Natural killer cell (primary cell): ENCODE measurements at places on chromosomes 16 and 17. TPM values are rescaled to one million over a fixed set of nuclear protein-coding genes. Genes with fewer than 3 reads are reported as not detected.

Gene PAGR1
- total RNA-seq: 13.4 TPM

Gene SLC5A10
- not detected for total RNA-seq

Gene CES2
- total RNA-seq: 33.6 TPM

Gene ATP2A1
- total RNA-seq: 0.75 TPM

Gene TUBB3
- total RNA-seq: 1.1 TPM

DNA sequence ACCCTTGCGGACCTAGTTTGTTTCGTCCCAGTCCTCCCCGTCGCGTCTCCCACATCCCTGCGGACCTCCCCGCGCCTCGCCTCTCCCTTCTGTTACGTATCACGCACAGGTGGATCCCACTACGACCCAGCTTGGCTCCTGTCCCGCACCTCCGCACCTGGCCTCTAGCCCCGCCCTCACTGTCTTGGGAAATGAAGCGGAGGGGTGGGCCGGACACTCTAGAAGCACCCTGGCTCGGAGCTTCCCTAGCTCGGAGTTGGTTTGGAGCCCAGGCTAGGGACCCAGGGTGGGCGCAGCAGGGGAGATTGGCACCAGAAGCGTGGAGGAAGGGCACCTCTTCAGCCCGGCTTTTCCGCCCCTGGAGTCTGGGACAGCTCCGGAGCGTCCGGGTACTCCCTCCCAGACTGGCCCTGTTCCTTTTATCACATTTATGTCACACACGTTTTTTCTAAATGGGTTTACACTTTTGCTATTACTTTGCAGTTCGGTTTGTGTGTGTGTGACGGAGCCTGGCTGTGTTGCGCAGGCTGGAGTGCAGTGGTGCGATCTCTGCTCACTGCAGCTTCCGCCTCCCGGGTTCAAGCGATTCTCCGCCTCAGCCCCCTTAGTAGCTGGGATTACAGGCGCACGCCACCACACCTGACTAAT, 1.4 kb upstream of the CEMP1 start:
- H3K27ac ChIP-seq: peak overlapping the region; percentile 100
- peak overlapping the region; percentile 78 for H3K4me3 ChIP-seq
- DNase-seq: peak; percentile 87
- H3K36me3 ChIP-seq: peaks cover 20% of the 10 kb centered on the region
- no peaks in the 10 kb centered on the region for H3K27me3 ChIP-seq
- H3K4me1 ChIP-seq: peaks cover 46% of the 10 kb centered on the region

GRCh38 chr17:63381101-63381729, 64.9 kb downstream of the CYB561 start:
- no peaks in the 10 kb centered on the region for H3K4me1 ChIP-seq
- no peak overlapping the region for H3K4me3 ChIP-seq
- H3K27me3 ChIP-seq: no peaks in the 10 kb centered on the region
- no peak for DNase-seq
- H3K36me3 ChIP-seq: peaks cover 11% of the 10 kb centered on the region

DNA sequence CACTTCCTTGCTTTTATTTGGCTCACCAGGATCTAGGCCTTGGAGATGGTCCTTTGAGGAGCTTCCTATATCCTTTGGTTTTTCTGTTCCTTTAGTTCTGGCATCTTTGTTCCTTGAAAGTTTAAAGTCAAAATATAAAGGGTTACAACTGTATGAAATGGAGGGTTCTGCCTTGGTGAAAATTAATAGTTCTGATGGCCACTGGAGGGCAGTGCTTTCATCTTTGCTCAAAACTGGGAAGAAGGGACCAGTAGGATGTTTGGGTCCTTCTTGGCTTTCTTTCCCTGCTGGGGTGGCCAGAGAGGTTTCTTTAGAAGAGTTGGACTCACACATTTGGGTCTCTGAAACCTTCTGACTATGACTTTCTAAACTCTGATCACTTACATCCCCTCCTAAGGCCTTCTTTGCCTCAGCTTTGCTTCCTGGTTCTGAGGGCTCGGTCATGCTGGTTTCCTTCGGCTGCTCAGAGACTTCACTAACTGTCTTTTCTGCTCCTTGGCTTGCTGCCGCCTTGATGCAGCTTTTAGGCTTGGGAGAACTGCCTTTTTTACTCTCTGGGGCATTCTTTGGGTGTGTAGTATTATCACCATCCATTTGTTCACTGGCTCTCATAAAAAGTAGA, 10.9 kb upstream of the ITGA2B start:
- peak overlapping the region; percentile 26 for H3K27ac ChIP-seq
- H3K4me1 ChIP-seq: no peaks in the 10 kb centered on the region
- H3K27me3 ChIP-seq: no peaks in the 10 kb centered on the region
- DNase-seq: no peak
- no peak overlapping the region for H3K4me3 ChIP-seq

GRCh38 chr17:80765241-80765961, 220.8 kb downstream of the RPTOR start:
- peak overlapping the region; percentile 41 for H3K27ac ChIP-seq
- no peak overlapping the region for H3K4me3 ChIP-seq
- peaks cover 28% of the 10 kb centered on the region for H3K4me1 ChIP-seq
- H3K27me3 ChIP-seq: no peaks in the 10 kb centered on the region
- peak; percentile 56 for DNase-seq
- H3K36me3 ChIP-seq: no peaks in the 10 kb centered on the region

GRCh38 chr17:7885367-7886226, 3.0 kb upstream of the CHD3 start:
- no peaks in the 10 kb centered on the region for H3K27me3 ChIP-seq
- DNase-seq: peak; percentile 62
- peaks cover 22% of the 10 kb centered on the region for H3K36me3 ChIP-seq
- H3K4me1 ChIP-seq: peaks cover 46% of the 10 kb centered on the region
- peak overlapping the region; percentile 71 for H3K4me3 ChIP-seq
- H3K27ac ChIP-seq: peak overlapping the region; percentile 82

DNA sequence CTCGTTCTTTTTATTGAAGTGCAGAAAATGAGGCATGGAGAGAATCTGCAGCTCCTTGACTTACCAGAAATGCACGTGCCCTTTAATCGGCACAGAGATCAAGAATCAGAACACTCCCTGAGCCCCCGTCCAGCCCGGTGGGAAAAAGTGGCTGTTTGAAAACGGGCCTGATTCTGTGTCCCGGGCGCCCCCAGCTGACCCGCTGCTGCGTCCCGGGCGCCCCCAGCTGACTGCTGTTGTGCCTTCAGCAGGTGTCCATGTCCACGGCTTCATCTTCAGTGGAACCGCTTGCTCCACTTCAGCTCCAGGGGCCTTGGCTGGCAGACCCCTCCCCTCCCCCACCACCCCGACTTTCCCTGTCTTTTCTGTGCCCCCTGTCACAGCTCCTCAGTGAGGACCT, 47.8 kb downstream of the FOXK2 start:
- H3K4me3 ChIP-seq: no peak overlapping the region
- no peaks in the 10 kb centered on the region for H3K27me3 ChIP-seq
- no peak overlapping the region for H3K27ac ChIP-seq
- no peak for DNase-seq
- peaks cover 47% of the 10 kb centered on the region for H3K36me3 ChIP-seq
- H3K4me1 ChIP-seq: no peaks in the 10 kb centered on the region

GRCh38 chr17:17729620-17730249, 48.5 kb downstream of the RAI1 start:
- H3K27ac ChIP-seq: no peak overlapping the region
- H3K4me3 ChIP-seq: no peak overlapping the region
- H3K4me1 ChIP-seq: peaks cover 19% of the 10 kb centered on the region
- H3K36me3 ChIP-seq: peaks cover 4% of the 10 kb centered on the region
- no peaks in the 10 kb centered on the region for H3K27me3 ChIP-seq

GRCh38 chr17:10271106-10271562, 72.7 kb upstream of the GAS7 start:
- no peaks in the 10 kb centered on the region for H3K36me3 ChIP-seq
- H3K4me3 ChIP-seq: no peak overlapping the region
- H3K27ac ChIP-seq: no peak overlapping the region

GRCh38 chr17:18218756-18219415, 6.5 kb upstream of the LLGL1 start:
- no peak for DNase-seq
- no peaks in the 10 kb centered on the region for H3K4me1 ChIP-seq
- H3K27ac ChIP-seq: no peak overlapping the region
- no peaks in the 10 kb centered on the region for H3K36me3 ChIP-seq

DNA sequence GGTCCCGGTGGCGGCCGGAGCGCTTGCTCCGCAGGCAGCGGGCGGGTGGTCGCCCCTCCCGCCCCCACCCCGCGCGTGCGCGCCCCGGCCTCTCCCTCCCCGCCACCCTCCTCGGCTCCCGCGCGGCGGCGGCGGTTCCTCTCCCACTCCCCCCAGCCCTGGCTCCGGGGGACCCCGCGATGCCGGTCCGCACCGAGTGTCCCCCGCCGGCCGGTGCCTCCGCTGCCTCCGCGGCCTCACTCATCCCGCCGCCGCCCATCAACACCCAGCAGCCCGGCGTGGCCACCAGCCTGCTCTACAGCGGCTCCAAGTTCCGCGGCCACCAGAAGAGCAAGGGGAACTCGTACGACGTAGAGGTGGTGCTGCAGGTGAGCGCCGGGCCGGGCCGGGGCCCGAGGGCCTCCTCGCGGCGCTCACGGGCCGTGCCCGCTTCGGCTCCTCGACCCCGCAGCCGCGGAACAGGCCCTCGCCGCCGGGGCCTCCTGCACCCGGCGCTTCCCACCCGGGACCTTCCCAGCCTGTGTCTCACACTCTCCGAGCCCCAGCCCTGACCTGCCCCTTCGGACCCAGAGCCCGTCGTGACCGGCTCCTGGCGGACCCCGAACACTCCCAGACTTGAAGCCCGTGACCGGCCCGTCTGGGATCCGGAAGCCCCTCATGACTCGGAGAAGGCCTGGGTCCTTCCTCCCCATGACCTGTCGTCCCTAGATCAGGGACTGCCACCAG, 490 bp downstream of the GID4 start:
- peaks cover 2% of the 10 kb centered on the region for H3K36me3 ChIP-seq
- H3K4me1 ChIP-seq: peaks cover 28% of the 10 kb centered on the region
- peak overlapping the region; percentile 60 for H3K27ac ChIP-seq
- no peaks in the 10 kb centered on the region for H3K27me3 ChIP-seq
- no peak for DNase-seq
- peak overlapping the region; percentile 89 for H3K4me3 ChIP-seq

DNA sequence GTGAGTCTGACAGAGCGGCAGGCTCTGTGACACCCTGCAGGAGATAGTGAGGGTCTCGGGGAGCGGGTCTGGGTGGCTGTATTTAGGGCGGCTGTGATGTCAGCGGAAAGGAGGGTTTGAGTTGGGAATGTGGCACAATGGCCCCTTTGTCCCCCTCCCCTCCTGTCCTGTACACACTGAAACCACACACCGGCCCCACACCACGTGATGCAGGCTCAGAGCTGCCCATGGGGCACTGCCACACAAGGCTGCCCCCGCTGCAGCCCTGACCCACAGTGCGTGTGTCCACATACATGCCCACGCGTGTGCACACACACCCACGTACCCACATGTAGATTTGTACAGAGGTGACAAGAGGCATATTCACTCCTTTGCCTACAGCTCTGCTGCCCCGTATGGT, 15.3 kb downstream of the SGCA start:
- no peak for DNase-seq
- H3K27me3 ChIP-seq: no peaks in the 10 kb centered on the region
- H3K4me3 ChIP-seq: no peak overlapping the region

GRCh38 chr16:52577130-52577706, 30.3 kb upstream of the TOX3 start:
- no peak overlapping the region for H3K27ac ChIP-seq
- DNase-seq: no peak
- H3K36me3 ChIP-seq: no peaks in the 10 kb centered on the region
- H3K27me3 ChIP-seq: no peaks in the 10 kb centered on the region
- no peak overlapping the region for H3K4me3 ChIP-seq

DNA sequence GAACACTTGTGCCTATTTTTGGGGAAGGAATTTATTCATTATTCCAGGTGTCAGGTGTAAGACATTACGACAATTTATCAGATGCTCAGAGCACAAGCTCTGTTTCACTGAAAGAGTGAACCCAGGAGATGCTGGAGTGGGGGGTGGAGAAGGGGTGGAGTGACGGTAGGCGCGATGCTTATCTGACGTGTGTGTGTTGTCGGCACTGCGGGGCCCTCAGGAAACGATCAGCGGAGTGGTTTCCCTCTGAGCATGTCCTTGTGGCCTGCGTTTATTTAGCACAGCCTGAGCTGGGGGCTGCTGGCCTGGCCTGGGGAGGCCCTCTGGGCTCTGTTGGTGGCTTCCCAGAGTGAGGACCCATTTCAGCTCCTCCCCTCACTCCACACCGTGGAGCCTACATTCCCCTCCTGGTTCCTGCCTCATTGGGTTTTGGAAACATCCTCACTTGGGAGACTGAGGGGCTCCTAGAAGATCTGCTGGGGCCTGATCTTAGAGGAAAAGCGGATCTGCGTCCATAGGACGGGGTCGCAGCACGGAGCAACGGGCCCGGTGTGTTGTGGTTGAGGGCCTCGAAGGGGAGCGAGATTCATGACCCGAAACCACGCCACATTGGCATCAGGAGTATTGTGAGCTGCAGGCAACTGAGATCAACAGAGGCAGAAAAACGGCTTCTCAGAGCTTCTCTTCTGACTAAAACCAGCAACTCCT, 19.0 kb upstream of the GNG13 start:
- DNase-seq: no peak
- no peak overlapping the region for H3K4me3 ChIP-seq
- no peaks in the 10 kb centered on the region for H3K36me3 ChIP-seq
- H3K4me1 ChIP-seq: peaks cover 6% of the 10 kb centered on the region
- no peak overlapping the region for H3K27ac ChIP-seq
- peaks cover 3% of the 10 kb centered on the region for H3K27me3 ChIP-seq

GRCh38 chr17:22570144-22570845, 878.0 kb downstream of the KCNJ18 start:
- no peak overlapping the region for H3K4me3 ChIP-seq
- H3K27ac ChIP-seq: no peak overlapping the region
- no peaks in the 10 kb centered on the region for H3K4me1 ChIP-seq
- DNase-seq: no peak
- H3K27me3 ChIP-seq: no peaks in the 10 kb centered on the region

DNA sequence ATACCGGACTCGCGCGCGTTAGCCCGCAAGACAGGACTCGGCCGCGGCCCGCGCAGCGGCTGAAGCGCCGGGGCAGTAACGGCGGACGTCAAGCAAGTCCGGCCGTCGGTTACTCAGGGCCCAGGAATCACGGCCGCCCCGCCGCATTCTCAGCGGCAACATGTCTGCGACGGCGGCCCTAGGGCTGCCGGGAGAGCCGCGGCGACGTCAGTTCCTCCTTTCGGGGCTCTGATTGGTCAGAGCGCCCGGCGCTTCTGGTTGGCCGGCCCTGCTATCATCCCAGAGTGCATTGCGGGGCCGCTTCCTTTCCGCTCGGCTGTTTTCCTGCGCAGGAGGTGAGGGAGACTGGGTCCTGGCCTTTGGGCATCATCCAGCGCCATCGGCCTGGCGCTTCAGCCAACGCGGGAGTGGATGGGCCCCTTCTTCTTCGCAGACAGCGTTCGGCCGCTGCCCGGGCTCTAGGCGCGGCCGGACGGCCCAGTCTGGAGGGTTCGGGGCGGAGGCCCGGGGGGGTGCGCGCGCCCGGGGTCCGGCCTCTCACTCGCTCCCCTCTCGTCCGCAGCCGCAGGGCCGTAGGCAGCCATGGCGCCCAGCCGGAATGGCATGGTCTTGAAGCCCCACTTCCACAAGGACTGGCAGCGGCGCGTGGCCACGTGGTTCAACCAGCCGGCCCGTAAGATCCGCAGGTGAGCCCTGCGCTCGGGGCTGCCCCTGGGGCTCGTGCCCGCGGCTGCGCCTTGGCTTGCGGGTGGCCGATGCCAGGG, at the start of gene RPL13:
TSS of gene RPL13 (plus strand) at position 305 of the 764 bp plus-strand sequence. CDS start at position 583, 278 bp downstream.
- peak within 1 kb of the TSS; percentile 89 for H3K27ac ChIP-seq
- peak within 1 kb of the TSS; percentile 90 for H3K4me3 ChIP-seq
- peak; percentile 96 for DNase-seq

GRCh38 chr17:784143-784542, 2.0 kb downstream of the MRM3 start:
- H3K27me3 ChIP-seq: no peaks in the 10 kb centered on the region
- no peak for DNase-seq
- peaks cover 20% of the 10 kb centered on the region for H3K4me1 ChIP-seq
- no peak overlapping the region for H3K27ac ChIP-seq
